Esophagus squamous epithelium (tissue), 5 donors: ENCODE measurements at places on chromosomes 5 and 9.

- no peak for DNase-seq
Measured at GRCh38 chr5:141913560-141914198, 10.0 kb upstream of the DELE1 start.

DNA sequence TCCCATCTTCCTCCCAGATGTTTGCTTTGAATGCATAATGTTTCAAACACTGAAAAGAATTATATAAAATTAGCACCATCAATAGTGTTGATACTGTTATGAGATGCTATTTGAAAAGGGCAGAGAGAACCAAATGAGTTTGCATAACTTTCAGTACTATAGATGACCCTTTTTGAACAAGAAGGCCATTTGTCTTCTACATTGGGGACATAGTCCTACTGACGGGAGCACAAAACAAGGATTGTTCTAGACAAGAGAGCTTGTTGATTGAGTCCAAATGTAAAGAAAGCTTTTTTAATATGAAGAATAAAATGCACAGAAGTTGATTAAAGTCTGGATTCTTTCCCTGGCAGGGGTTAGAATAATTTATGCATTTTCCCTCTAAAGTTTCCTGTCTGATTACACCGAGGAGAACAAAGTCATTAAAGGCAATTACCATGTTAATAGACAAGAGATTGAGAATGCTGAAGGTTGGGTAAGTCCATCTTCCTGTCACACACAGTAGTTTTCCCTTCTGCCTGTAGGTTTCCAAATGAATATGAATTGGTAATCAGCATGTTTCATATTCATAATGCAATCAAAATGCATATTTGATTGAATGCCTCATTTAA, 32.8 kb upstream of the ADCY2 start:
- no peak for DNase-seq

- DNase-seq: no peak
Measured at GRCh38 chr5:54643685-54644106, 126.1 kb downstream of the SNX18 start.

GRCh38 chr9:23683611-23684061, 142.4 kb downstream of the ELAVL2 start:
- no peak for DNase-seq

DNA sequence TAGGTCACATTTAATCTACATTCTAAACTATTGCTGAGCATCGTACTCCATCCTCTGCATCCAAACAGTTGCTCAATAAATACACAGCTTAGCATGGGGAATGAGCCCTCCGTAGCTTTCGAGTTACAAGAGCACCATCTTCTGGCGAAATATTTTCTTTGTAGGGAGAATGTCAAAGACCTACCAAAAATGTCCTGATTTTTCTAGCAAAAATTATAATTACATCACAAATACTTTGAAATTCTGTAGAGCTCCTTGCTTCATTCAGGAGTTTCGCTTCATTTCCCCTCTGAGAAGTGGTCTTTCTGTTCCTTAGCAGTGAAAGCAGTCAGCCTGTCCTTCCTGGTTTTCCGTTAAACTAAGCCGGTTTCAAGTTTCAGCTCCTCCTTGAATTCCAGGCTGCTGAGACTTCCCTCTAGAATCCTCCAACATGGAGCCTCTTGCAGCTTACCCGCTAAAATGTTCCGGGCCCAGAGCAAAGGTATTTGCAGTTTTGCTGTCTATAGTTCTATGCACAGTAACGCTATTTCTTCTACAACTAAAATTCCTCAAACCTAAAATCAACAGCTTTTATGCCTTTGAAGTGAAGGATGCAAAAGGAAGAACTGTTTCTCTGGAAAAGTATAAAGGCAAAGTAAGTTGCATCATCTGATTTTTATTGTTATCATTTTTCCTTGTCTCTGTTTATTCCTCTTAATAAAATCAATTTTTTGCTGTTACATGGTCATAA, at the start of gene GPX8:
GPX8 (plus strand) TSS at position 409 of the 730 bp plus-strand sequence; CDS start at position 431, 22 bp downstream.
- no peak for DNase-seq
